ENCODE measurements at places on chromosomes 2 and 18.

GRCh38 chr2:14364471-14364870, 268.0 kb upstream of the LRATD1 start:
- no peak for DNase-seq

- no peak for DNase-seq
These were observed 12.7 kb downstream of the ABCB11 start for GRCh38 chr2:169018390-169018789.

DNA sequence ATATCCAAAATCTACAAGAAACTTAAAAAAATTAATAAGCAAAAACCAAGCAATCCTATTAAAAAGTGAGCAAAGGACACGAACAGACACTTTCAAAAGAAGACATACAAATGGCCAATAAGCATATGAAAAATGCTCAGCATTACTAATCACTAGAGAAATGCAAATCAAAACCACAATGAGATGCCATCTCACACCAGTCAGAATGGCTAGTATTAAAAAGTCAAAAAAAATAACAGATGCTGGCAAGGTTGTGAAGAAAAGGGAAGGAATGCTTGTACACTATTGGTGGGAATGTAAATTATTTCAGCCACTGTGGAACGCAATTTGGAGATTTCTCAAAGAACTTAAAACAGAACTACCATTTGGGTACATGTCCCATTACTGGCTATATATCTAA, 128.8 kb upstream of the SESTD1 start:
- DNase-seq: no peak

DNA sequence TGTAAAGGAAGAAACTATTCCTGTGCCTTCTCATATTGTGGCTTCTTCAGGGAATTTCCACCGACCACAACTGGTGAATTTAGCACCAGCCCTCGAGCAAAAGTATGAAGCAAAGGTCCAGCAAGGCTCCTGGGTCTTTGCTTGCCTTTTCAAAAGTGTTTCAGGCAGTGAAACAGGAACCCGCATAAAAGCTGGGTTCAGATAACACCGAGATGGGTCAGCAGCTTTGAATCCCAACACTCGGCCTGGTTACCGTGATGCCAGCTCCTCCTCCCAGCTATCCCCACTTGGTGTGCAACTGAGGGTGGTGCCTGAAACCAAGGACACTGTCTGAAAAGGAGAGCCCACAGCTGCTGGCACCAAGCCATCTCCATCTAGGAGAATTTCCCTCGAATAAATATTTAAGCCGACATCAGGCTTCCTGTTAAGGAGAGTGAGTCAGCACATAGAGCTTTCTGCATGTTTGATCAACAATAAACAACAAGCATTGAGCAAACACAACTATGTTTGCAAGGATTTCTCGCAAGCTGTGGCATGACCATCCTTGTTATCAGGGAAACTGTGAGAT, 69.5 kb downstream of the ANTXR1 start:
- DNase-seq: no peak

GRCh38 chr2:119028327-119029174, 86.6 kb downstream of the MARCO start:
- no peak for DNase-seq

DNA sequence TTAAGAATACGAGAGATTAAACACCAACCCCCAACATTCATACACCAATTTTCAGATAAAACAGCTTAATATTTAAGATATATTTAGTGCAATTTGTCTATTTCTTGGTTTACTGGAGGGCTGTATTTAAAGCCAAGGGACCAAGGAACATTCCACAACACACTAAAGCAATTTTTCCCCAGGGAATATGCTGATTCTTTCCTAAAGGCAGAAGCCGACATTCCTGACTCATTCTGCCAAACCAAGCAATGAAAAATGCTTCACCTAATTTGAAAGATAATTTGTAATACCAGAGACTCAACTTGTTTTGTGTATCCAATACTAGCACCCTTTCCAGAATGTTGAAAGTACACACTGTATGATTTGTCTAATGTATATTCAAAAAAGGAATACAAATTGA, 1267.6 kb upstream of the PIK3C3 start:
- no peak for DNase-seq

- DNase-seq: no peak
These were observed 62.9 kb upstream of the TUBA3E start for GRCh38 chr2:130261099-130261498.

DNA sequence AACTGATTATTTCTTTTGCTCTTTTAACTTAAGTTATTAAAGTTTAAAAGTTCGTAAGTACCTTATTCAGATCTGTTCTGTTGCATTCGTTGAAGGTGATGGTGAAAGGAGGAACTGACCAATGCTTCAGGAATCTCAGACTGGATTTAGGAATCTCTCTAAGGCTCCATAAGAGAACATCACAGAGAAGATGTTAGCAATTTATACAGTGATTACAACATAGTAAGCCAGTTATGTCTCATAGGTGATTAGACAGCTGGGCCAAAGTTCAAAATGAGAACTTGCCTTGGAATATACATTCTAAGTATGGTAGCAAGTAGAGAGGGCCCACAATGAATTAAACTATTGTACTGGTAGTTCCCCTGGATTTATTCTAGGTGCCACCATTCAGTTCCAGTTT, 3.2 kb downstream of the MARS2 start:
- DNase-seq: no peak

GRCh38 chr2:21332993-21333625, 209.3 kb downstream of the TDRD15 start:
- no peak for DNase-seq

DNA sequence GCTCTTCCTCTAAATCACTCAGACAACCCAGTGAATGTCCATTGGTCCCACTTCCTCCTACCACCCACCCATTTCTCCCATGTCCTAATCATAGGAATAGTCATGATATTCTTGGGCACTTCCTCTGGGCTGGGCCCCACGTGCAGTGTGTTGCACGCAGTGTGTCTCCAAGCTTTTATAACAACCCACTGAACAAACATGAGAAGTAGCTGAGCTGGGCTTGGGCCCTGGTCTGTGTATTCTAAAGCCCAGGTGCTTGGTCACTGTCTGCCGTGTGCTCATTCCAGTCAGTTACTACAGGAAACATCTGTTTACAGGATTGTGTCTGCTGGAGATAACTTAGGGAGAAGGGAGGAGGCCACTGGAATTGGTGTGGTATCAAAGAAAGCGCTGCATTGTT, 64.2 kb upstream of the THOC1 start:
- DNase-seq: no peak
